ENCODE measurements at places on chromosomes 11 and 22.
A peak's percentile ranks its signal among the peaks of the same experiment; 100 is the strongest.

GRCh38 chr11:12123799-12124198, 13.4 kb downstream of the MICAL2 start:
- no peak for DNase-seq

GRCh38 chr11:61791737-61792309, 576 bp downstream of the TMEM258 start:
- no peak for DNase-seq

DNA sequence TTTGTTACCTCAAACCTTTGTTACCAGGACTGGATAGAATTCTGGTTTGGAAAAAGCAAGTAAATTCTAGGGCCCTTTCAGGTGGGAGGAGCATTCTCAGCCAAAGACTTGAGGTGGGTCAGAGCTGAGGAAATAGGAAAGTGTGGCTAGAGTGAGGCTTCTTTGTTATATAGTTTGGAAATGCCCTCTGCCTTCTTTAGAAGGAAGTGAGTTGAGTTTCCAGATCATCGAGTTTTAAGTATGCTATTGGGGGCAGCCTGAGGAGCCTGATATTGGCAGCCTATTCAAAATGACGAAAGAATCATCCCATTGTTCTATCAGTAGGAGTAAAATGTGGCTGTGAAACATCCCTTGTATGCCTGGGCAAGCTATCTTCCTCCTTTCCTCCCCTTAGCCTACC, 134.1 kb downstream of the ARHGAP42 start:
- DNase-seq: no peak

- DNase-seq: no peak
Observed at GRCh38 chr22:22343581-22344296, 99.2 kb downstream of the VPREB1 start.

- no peak for DNase-seq
Observed at GRCh38 chr11:131692961-131693360, 322.5 kb downstream of the NTM start.

DNA sequence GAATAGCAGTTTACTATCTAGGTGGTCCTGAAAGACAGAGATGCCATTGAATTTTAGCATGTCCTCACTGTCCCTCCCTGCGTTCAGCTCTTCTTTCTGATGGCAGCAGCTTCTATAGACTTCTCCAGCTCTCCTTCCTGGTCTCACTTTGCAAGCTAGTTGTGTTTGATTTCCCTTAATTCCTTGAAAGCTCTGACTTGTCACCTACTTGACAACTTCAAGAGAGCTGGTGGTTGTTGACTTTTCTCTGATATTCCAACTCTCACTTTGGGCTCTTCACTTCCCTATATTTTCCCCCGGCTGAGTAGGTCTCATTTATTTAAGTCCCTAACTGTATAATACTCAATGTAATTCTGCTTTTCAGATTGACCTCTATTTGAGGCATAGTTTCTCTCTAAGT, 1825.0 kb upstream of the RAG2 start:
- no peak for DNase-seq

DNA sequence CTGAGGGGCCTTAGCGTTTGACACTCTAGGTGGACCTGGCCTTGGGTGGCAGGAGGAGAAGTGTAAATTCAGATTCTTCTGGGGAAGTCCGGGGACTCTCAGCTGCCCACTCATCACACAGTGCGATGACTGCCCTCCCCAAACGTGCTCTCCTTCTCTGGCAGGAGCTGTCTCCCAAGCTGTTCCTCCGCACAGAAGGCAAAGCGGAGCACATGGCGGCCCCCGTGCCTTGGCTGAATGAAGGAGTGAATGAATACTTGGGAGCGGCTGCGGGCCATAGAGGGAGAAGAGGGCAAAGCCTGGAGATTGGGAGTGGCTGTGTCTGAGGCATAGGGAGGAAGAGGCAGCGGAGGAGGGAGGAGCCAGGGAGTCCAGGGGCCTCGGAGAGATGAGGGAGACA, 6.9 kb upstream of the NAA40 start:
- DNase-seq: no peak

GRCh38 chr11:76628408-76628947, 42.1 kb downstream of the LRRC32 start:
- peak; percentile 19 for DNase-seq

- no peak for DNase-seq
Observed at GRCh38 chr11:12016246-12016645, 7.8 kb upstream of the DKK3 start.

DNA sequence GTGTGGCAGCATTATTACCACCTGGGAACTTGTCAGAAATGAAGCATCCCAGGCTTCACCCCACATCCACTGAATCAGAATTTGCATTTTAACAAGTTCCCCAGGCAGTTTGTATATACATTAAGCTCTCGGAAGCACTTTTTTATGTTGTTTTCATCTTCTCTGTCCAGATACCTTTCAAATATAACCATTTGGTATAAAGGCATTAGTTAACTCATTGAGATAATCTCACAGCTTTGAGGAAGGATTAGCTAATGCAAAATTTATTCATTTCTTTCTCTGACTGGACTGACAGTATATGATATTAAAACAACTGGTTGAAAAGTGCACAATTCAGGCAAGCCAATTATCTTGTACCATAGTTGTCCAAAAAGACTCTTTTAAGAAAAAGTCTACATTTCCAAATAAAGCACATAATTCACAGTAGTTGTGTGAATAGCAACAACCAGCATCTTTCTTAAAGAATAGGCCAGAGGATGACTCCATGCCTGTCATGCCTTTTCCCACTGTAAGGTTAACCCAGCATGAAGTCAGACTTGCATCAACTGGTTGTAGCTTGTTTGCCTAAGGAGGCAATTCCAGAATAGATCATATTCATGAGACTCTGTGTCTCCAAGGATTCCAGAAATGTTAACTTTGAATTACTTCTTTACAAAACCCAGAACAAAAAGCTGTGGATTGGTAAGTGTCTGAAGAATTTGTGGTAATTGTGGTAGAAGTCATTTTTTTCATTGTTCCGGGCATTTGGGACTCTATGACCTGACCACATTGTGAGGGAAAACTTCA, 254.3 kb upstream of the SESN3 start:
- no peak for DNase-seq

- peak; percentile 29 for DNase-seq
Observed at GRCh38 chr22:37623075-37624016, 14.7 kb downstream of the GGA1 start.

Measured in NK-92 treated with Interleukin-12 subunit alpha and Interleukin-12 subunit beta, amount 100 ng/mL, for 24 hours (cell line).